ENCODE measurements at places on chromosomes 1 and 21.

DNA sequence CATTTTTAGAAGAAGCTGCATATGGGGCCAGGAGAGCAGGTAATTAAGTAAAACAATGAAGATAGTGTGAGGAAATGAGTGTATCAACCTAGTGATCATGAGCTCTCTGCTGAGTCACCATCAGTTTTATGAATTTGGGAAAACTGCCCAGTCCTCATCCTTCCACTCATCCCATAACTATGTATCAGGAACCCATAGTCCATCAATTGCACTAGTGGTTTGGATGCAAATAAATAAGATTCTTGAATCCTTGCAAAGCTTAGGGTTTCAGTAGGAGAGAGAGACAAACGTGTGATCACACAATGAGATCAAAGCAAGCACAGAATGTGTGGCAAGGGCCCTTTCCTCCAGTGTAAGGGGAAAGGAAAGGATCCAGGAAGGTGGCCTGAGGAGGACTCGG is 145.6 kb downstream of the ZZZ3 start:
- peak; percentile 75 for DNase-seq

DNA sequence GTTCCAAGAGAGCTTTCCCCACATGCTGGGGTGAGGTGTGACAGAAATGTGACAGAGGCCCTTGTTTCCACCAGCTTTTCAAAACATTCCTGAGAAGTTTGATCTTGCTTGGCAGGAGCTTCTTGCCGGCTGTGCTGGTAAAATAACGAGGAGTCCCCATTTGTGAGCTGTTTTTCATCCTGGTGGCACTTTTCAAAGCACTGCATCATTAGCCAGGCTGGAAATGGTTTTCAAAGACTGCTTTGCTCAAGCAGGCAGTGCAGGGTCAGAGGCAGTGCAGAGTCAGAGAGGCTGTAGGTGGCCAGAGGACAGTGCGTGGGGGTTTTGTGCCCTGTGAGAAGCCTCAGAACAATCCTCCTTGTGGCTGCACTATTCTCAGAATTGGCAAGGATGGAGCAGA is 75.8 kb upstream of the KCNA3 start:
- DNase-seq: no peak

DNA sequence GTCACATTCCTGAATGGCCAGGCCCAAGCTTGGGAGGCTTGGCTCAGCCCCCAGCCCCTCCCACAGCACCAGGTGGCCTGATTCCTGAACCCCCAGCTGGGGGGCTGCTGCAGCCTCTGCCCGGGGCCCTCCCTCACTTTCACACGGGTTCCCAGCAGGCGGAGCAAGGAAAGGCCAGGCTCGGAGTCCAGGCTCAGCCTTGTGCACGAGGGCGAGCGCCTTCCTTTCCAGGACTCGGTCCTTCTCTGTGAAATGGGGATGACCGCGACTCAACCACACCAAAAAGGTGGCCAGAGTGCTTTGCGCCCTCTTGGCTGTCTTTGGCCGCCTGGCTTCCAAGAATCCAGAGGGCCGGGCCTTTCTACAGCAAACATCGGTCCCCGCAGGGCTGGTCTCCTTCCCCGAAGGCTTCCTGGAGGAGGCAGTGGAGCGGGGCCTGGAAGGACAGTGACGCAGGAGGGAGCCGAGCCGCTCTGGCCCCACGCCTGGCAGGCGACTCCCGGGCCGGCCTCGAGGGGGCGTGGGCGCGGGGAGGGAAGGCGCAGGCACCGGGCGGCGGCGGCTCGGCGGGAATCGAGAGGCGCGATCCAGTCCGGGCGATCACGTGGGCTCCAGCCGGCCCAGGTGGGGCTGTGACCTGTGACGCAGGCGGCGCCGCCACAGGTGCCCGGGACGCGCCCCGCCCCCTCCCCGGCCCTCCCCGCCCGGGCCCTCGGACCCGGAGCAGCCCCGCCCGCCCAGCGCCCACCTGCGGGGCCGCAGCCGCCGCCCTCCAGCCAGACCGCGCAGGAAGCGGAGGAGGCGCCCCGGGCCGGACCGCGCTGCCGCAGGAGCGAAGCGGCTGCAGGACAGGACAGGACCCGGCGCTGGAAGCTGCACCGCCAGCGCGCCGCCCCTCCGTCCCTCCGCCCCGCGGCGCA is at the start of gene ARHGEF16:
Gene ARHGEF16, plus strand, starts transcription at position 775 of the 920 bp plus-strand sequence. CDS start 8,420 bp downstream, outside the sequence.
- DNase-seq: peak; percentile 77

- peak; percentile 70 for DNase-seq
Observed at GRCh38 chr1:183163316-183163715, 22.7 kb upstream of the LAMC2 start.

- no peak for DNase-seq
Observed at GRCh38 chr1:208149213-208149612, 95.0 kb downstream of the PLXNA2 start.

DNA sequence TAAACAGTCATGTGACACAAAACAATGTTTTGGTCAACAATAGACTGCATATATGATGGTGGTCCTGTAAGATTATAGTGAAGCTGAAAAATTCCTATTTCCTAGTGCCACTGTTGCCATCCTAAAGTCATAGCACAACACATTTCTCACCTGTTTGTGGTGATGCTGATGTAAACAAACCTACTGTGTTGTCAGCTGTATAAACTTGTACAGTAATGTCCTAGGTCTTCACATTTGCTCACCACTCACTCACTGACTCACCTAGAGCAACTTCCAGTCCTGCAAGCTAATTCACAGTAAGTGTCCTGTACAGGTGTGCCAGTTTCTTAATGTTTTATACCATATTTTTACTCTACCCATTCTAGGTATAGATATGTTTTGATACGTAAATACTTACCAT is 326.1 kb upstream of the USP24 start:
- no peak for DNase-seq

DNA sequence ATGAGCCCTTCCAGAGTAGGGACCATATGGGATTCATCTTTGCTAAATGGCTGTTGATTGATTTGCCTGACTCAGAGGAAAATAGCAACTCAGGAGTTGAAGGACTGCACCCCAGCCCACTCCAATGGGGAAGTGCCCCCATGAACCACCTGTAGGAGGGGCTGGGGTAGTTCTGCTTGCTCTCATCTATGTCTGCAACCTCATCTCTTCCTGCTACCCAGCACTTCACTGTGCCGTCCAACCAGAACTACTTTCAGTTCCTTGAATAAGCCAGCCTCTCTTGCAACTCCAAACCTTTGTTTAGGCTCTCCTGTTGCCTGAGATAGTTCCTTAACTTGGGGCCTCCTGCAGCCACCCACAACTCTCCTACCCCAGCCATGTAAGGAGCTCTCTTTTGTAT is 26.6 kb downstream of the BEND5 start:
- no peak for DNase-seq

DNA sequence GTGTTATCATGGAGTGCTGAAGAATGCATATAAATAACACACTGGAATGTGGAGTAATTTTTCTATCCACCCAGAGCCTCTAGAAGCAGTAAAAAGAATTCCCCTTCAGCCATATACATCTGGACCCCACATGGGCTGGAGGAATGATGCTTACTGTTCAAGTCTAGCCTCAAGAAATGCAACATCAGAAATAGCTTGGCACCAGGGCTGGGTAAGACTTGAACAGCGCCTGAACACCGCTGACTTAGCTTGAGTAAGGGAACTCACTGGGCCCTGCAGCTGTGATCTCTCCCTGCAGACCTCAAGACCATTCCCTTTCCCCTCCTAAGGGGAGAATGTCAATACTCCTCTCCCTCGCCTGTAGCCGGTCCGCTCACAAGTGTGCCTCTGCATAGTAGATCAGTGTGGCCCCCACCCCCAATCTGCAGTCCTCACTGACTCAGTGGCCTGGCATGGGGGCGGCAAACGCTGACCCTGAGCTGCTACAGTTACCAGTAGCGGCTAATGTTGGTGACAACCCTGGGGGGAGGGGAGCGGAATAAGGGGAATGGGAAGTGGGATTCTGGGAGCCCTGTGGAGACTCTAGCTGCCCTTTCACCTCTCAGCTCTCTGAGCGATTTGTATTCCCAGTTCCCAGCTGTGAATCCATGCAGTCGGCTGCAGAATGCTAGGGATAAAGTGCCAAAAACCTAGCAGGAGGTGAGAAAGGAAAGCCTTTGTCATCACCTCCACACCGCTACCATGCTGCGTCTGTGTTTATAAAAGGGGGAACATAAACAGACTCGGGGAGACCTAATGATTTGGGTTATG is 483.9 kb downstream of the DISC1 start:
- peak; percentile 50 for DNase-seq

DNA sequence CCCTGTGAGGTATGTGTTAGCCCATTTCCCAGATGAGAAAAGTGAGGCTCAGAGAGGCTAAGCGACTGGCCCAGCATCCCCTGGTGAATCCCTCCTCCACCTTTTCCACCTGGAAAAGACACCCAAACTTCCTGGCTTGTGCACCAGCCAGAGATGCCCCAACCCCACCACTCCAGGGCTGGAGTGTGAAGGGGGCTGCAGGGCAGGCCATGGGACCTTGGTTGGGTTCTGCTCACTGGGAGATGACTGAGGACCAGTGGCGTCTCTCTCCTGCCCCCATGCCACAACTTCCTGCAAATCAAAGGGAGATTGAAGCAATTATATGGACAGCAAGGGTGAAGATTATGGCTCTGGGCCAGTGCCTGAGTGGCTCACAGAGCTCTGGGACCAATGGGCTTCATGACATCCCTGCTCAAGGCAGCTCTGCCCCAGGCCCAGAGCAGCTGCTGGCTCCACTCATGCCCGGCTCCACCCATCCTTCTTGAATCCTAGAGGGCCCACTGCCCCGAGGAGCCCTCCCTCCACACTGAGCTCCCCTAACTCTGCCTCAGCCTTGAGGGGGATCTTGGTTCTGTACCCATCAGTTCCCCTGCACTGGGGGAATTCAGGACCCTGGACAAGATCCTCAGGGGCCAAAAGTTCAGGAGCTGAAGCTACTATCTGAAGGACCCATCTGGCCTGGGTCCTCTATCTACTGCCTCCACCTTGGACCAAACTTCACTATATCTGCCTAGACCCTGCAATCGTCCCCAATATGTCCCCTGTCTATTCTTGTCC is 416.9 kb downstream of the PTPRU start:
- DNase-seq: no peak

DNA sequence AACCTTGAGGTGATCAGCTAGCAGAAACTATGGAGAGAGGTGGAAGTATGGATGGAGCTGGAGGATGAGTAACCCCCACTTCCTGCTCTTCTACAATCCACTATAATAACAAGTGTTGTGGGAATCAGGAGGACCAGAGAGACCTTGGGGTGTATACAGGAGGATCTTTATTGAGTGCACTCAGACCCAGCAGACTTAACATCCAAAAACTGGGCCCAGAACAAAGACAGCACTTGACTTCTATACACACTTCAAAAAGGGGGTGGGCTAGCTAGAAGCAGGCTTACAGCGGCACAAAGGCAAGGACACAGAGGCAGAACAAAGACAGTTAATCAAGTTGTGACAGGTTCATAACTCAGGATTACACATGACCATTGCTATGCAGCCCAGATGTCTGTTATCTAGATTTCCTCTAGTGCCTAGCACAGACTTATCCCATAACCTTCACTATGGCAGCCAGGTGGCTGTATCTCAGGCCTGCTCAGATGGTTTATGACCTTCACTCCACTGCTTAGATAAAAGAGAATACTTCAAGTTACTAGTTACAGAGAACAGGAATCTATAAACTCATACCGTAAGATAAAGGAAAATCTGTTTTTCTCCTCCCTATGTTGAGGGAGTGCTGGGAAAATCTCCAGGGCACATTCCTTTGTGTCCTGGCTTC is 36.1 kb upstream of the PADI2 start:
- no peak for DNase-seq

GRCh38 chr1:35448344-35448801 is 108.8 kb downstream of the KIAA0319L start:
- peak; percentile 78 for DNase-seq

DNA sequence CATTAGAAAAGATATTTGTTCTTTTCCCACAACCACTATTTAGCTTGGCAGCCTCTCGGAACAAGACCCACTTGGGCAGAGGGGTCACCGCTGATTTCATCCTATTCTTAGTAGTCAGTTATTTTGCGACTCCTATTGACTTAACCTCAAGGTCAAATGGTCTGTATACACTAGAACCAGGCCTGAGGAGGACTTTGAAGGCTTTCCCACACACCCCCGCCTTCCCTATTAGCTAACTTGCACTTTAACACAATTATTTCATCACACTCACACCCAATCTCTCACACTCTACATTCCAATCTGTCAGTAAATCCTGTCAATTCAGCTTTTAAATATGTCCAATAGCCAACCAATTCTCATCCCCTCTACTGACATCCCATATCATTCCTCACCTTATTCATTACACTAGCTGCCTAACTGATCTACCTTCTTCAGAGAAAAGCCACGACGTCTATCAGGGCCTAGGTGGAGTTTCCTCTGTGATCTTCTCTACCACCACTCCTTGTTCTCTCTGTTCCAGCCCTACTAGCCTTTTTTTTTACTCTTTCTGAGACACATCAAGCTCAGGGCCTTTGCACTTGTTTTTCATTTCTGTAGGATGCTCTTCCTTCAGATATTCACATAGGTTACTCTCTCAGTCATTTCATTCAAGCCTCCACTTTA is 1.0 kb upstream of the NIBAN1 start:
- no peak for DNase-seq

DNA sequence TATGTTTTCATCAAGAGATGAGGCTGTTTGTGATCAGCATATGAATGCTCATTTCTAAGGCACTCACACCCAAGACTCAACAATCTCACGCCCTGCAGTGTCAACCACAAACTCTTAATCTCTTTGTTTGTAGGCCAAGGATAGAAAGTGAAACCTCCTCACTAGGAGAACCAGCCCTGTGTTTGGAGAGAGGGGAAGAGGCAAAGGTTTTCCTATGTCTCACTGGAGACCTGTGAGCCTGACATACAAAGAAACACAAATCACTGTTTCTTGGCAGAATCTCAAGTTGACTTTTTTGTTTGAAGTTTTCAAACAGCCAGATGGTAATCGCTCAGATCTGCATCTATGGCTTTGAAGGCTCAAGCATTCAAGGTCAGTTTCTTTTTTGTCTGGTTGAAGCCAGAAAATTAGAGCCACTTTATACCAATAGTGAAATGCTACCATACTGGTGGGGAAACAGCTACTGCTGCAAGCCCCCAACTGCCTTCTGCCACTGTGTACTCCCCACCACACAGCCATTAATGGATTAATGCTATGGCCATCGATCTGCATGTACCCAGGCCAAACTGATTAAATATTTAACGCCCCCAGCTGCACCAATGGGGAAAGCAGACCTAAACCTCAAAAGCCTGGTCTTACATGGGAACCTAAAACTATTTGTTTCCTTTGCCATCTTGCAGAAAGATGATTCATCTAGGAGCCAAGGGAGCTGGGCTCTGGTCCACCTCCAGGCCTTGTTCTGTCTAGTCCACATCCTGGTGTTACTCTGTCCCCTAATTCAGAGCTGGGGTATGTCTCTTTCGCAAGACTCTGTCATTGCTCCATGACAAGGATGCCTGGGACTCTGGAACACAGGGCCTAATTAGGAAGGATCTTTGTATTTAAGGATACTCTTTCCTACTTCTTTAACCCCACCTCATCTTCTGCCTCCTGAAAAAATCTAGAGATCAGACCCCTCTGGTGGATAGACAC is 16.3 kb downstream of the PDZK1 start:
- DNase-seq: peak; percentile 74

DNA sequence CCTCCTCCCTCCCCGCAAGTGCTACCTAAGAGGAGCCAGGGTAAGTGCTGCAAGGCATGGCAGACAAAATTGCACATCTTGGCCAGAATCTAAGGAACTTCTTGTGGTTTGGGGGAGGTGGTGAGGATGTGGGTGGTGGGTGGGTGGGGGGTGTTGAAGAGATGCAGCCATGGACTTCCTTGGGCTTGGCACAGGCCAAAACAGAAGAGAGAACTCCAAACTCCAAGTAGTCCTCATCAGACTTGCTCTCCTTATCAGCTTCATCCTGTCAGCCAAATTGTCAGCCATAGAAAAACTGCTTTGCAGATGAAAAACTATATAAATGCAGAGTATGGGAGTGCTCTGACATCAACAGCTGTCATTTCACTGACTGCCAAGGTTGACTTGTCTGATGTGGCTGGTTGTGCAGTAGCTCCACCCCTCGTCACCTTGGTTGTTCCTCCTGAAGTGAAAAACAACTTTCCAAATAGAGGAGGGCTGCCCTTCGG is 7.1 kb downstream of the AMIGO1 start:
- no peak for DNase-seq

Measured in hepatic stellate cell (primary cell).